ENCODE measurements at places on chromosomes 16 and 17.

GRCh38 chr16:84677849-84678248, 22.0 kb upstream of the USP10 start:
- no peak for DNase-seq

DNA sequence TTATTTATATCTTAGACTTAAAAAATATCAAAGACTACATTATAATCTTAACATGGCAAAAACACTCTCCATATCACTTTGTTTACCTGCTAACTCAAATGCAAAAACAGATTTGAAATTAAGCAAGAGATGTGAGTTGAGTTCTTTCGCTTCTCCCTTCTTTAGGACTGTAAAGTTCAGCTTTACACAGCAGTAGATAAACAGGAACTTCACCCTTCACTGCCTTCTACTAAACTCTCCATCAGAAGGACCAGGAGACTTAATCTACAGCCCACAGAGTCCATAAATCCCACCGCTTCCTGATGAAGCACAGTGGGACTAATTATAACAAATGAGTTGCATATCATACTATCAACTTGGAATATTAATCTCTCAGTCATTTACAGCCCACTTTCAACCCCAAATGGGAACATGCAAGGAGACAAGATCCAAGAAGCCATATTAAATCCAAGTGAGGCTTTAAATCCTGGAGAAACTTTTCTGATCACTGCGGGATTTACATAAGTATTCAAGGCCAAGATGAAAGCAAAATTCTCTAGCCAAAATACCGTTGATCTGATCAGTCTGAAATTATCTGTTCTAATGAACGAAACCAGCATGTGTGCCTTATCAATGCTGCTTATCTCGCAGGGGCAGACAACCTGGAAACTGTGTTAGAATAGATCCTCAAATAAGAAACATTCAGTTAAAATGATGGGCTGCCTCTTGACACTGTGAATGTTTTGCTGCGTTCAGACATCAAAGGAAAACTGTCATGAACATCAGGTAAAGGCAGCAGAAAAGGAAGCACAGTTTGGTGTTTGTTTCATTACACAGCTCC, 1.6 kb downstream of the AMFR start:
- DNase-seq: no peak

GRCh38 chr17:49106321-49107210, 26.0 kb upstream of the B4GALNT2 start:
- DNase-seq: no peak

- DNase-seq: no peak
Measured at GRCh38 chr17:1169929-1170312, 9.9 kb downstream of the ABR start.

DNA sequence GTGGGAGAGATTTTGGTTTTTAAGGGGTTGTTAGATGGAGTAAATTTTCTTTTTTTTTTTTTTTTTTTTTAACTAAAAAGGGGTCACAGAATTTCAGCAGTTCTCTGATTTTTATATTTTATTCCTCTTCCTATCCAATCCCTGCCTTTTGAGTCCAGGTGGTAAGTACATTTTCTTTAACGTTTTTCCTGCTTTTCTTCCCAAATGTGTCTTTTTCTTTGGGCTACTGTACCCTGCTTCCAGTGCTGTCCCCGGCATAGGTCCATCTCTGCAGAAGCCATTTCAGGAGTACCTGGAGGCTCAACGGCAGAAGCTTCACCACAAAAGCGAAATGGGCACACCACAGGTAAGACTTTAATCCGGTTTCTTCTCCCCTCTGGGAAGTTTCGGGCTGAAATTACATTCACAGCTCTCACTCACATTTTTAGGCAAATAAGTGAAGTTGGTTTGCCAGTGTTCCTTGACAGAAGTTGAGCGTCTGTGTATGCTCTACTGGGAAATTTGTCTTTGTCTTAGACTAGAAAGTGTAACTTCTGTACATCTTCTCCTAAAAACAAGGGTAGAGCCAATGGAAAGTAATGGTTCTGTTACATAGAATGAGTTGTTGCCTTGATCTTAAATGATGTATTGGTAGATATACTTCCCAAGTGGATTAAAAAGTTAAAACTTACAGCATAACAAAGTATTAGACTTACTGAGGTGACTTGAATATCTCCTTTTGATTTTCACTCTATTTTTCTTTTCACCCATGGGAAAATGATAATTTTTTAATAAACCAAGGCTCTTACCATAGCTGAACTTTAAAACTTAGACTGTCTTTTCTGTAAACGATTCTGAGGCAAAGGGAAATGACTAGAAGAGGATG, 54.5 kb downstream of the TUBD1 start:
- no peak for DNase-seq

DNA sequence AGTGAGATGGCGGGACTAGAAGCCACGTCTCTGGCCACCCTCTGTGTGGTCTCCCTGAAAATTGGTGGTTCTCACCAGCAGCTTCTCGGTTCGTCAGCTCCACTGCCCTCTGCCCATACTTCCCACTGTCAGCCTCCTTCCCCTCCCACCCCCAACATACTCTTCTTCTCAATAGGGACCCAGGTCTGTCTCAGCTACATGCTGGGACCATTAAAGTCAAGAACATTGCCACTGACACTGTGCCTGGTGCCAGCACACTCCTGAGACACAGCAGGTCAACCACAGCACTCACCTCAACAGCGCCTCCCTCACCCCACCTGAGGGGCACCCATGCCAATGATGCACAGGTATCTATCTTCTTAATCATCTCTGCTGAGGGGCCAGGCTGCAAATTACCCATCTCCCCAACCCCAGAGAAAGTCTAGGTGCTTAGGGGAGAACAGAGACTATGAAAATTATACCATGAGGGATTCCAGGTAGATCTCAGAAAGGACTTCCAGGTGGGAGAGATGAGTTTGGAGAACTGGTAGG, 1.3 kb downstream of the PLXDC1 start:
- no peak for DNase-seq

- no peak for DNase-seq
Measured at GRCh38 chr17:72528683-72529082, 407.9 kb downstream of the SOX9 start.

GRCh38 chr16:11642765-11643116, 25.5 kb upstream of the SNN start:
- DNase-seq: no peak

DNA sequence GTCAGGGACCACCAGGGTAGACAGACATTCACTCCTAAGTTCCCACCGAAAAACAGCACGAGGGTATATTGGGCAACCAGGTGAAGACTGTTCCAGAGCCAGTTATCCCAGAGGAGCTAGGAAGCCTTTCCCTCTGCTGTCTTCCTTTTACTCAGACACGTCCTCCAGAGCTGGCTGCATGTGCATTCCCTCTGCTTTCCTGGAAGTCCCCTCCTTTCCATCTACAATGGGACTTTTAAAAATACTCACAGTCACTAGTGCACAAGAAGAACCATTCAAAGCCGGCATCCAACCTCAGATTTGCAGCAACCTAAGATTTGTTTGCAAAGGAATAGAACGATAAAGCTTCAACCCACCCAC, 32.5 kb upstream of the CRISPLD2 start:
- DNase-seq: no peak

- peak; percentile 12 for DNase-seq
Measured at GRCh38 chr16:62041401-62041800, 5.2 kb upstream of the CDH8 start.

DNA sequence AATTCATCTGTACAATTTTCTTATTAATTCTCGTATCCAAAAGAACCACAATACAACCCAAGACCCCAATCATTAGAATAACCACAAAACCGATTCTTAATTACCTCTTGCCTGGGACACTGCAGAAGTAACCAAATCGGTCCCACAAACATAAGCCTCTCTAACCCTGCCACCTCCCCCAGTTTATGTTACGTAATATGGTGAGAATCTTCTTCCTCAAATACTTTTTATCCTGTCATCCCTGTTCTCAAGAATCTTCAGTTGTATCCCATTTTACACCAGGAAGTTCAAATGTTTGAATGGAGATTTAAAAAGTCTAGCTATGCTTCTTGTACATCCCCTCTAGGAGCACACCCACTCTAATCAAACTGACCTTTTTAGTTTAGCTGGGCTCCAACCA, 269.3 kb upstream of the TBX2 start:
- no peak for DNase-seq

DNA sequence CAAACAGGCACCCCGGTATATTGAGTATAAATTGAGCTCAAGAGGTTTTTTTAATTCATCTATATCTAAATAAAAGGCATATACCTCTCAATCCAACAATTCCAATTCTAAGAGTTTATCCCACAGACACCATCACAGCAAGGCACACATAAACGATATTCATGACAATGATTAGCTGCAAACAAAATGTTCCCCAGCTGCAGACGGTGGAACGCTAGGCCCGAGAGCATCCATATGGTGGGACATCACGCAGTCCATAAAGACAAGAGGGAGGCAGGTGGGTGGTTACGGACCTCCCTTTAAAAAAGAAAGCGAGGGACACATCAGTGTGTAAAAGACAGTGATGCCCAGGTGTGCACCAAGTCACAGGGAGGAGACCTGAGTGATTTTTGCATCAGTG, 28.1 kb downstream of the MEAK7 start:
- DNase-seq: no peak

GRCh38 chr16:3999479-4000325, 116.5 kb downstream of the ADCY9 start:
- DNase-seq: no peak

GRCh38 chr16:78199325-78200022, 100.0 kb downstream of the WWOX start:
- no peak for DNase-seq

DNA sequence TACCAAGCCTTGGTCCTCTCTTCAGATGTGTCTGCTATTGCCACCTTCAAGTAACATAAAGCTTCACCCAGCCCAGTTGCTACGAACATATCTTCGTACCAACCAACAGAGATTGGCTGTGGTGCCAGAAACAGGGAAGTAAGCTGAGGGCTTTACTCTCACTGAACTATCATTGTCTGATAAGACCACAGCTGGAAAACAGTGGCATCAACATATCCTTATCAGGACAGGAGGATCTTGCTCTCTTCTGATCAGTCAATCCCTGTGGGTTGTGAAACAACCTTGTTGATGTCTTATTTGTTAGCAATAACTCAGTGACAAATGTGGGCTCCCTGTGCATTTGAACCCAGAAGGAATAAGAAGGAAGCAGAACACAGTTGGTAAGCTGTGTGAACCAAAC, 446.3 kb upstream of the MAF start:
- no peak for DNase-seq

- no peak for DNase-seq
Measured at GRCh38 chr16:82738699-82739098, 111.9 kb downstream of the CDH13 start.

GRCh38 chr16:84992717-84993075, 18.6 kb downstream of the ZDHHC7 start:
- no peak for DNase-seq

DNA sequence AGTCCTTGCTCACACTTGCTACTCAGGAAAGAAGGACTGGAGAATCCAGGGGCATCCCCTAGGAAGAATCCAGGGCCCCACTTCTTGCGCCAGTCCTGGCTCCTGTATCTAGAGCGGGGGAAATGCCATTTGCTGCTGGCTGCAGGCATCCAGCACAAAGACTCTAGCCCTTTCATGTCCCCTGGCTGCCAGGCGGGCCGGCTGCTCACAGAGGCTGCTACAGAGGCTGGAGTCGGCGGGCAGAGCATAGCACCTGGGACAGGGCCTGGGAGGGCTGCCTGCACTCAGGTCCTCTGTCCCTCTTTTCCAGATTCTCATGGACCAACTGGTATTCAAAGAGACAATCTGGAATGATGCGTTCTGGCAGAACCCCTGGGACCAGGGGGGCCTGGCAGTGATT, 13.8 kb downstream of the SMIM5 start:
- DNase-seq: no peak

DNA sequence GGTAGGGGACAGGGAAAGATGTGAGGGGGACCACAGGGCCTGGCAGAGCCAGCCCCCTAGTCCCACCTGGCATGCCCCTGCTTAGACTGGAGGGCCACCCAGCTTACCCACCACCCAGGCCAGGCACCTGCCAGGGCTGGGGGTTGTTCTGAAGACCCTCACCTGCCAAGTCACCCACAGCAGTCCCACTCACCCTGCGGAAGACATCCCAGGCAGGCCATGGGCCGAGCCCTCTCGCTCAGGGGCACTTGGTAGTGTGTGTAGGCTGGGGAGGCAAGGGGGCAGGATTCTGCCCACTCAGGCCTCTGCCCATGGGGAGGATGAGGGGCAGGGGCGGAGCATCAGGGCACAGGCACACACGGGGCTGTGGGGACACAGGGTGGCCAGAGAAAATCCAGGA, 4.0 kb downstream of the PLCD3 start:
- DNase-seq: no peak

GRCh38 chr16:69105501-69106361, at the start of gene HAS3:
TSS of gene HAS3 (plus strand) at chr16:69105653. CDS start at chr16:69109396, 3,743 bp downstream.
- DNase-seq: peak; percentile 67

DNA sequence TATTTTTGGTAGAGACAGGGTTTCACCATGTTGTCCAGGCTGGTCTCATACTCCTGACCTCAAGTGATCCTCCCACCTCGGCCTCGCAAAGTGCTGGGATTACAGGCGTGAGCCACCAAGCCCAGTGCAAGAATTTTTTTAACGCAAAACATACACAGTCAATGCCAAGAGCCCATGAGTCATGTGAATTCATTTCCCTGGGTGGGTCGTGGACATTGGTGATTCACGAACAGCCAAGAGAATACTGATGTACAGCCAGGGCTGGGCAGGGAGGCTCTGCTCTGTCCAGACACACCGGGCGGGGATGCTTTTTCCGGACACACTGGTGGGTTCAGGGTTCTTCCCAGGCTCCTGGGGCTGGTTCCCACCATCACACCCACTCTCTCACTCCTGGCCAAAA, 17.7 kb downstream of the SLC38A8 start:
- DNase-seq: no peak

DNA sequence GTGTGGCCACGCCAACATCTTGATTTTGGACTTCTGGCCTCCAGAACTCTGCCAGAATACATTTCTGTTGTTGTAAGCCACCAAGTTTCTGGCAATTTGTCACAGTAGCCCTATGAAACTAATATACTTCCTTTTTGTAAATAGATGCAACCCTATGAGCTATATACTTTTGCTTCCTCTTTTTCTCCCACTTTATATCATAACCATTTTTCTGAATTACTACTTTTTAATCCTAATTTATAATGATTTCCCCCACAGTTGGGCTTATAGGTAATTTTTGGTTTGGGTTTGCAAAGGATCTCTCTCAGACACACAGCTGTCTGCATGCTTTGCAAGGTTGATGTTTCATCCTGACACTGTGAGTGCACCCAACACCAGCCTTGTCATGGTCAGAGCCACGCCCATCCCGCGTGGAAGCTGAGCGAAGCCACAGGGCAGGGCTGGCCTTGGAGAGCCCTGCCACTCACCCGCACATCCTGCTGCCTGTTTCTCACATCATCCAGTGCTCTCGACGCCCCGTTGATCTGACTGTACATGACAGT, 5.8 kb downstream of the TRIM25 start:
- DNase-seq: no peak
